Type B pancreatic cell (in vitro differentiated cells): ENCODE measurements at places on chromosomes 5 and 9.

GRCh38 chr9:124860582-124861341, 995 bp downstream of the RPL35 start:
- peaks cover 16% of the 10 kb centered on the region for H3K4me1 ChIP-seq
- H3K4me3 ChIP-seq, result peak overlapping the region; percentile 95
- H3K27ac ChIP-seq, result peak overlapping the region; percentile 98
- no peak for DNase-seq
- H3K27me3 ChIP-seq, result no peaks in the 10 kb centered on the region

DNA sequence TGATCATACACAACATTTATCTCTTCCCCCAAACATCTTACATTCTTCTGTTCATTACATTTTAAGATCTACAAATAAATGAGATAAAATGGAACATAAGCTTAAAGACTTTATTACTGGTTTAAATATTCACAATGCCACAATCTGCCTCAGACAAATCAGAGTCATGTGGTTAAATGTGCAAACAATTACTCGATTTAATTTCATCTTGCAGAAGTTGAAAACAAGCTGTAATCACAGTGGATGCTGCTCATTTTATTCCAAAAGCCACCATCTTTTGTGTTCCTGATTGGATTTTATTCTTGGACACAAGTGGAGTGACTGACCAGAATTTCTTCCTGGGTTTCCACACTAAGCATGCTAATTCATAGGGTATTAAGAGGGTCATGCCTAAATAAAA, 33.2 kb downstream of the SPOCK1 start:
- H3K4me3 ChIP-seq, result no peak overlapping the region
- H3K4me1 ChIP-seq, result no peaks in the 10 kb centered on the region
- no peak for DNase-seq
- H3K27ac ChIP-seq, result no peak overlapping the region

DNA sequence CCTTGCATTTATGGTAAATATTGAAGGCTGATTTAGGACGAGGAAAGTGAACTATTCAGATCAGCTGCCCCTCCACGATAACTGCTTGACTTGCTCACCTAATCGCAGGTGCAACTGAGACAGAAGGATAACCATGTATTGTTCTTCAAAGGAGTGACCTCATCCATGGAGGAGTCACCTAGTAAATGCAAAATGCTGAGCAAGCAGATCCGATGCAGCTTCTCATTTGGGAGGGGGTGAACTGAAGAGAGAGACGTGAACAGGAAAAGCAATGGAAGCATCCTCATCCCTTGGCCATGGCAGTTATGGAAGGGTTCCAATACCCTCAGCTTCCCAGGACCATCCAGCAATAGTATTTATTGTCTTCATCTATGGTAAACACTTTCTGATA, 47.5 kb downstream of the RASGRF2 start:
- H3K36me3 ChIP-seq, result no peaks in the 10 kb centered on the region
- no peak for DNase-seq
- peaks cover 11% of the 10 kb centered on the region for H3K27me3 ChIP-seq

DNA sequence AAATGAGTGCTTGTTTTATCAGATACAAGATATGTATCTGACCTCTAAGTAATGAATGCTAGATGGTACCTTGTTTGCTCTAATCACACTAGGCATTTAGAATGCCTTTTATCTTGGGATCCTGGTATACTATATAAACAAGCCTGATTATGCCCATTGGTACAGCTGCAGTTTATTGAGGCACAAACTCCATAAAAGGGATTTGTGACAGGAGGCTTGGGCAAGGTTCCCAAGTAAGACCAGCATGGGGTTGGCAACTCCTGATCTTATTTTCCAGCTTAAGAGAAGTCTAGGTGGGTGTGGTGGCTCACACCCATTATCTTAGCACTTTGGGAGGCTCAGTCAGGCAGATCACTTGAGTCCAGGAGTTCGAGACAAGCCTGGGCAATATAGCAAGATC, 93.9 kb upstream of the DMRT1 start:
- no peaks in the 10 kb centered on the region for H3K27me3 ChIP-seq
- H3K4me3 ChIP-seq, result no peak overlapping the region
- no peak overlapping the region for H3K27ac ChIP-seq
- H3K36me3 ChIP-seq, result peaks cover 31% of the 10 kb centered on the region
- peaks cover 12% of the 10 kb centered on the region for H3K4me1 ChIP-seq

DNA sequence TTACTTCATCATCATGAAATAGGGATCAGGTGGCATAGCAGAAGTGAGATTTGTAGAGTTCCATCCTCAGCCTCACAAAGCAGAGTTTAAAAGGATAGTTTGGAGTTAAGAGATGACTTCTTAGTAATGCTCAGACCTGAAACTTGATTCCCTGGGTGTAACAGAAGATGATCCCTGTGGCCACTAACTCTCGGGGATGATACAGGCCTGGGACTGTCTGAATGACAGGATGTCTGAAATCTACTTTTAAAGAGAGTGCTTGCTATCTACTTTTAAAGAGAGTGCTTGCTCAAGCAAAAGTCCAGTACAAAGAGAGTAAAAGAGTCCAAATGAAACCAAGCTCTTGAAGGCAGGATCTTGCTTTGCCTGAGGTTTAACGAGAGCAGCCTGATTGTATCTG, 14.6 kb downstream of the ADAMTS16 start:
- no peak overlapping the region for H3K4me3 ChIP-seq
- H3K27me3 ChIP-seq, result no peaks in the 10 kb centered on the region
- no peak overlapping the region for H3K27ac ChIP-seq
- no peak for DNase-seq
- H3K36me3 ChIP-seq, result peaks cover 4% of the 10 kb centered on the region
- H3K4me1 ChIP-seq, result peaks cover 17% of the 10 kb centered on the region

- no peaks in the 10 kb centered on the region for H3K27me3 ChIP-seq
- peak overlapping the region; percentile 66 for H3K4me3 ChIP-seq
- H3K36me3 ChIP-seq, result no peaks in the 10 kb centered on the region
- no peak for DNase-seq
- H3K4me1 ChIP-seq, result peaks cover 15% of the 10 kb centered on the region
Observed at GRCh38 chr5:157860898-157861890, 2.2 kb upstream of the CLINT1 start.

DNA sequence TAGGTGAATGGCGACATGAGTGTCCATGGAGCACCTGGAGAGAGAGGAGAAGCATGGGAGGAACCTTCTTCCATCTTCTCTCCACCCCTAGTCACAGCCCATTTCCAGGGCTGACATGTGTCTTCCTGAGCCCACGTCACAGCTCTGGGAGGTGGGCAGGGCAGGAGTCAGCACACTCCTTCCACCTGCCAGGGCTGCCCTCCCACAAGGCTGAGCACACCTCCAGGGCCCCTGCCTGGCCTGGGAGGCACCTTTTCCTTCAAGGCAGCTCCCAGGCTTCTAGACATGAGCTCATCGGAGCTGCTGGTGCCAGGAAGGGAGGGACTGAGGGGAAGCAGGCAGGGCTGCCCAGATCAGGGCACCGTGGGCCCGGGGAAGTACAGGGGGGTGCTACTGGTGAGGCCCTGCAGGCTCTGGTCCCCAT, 13.6 kb upstream of the SYNPO start:
- no peaks in the 10 kb centered on the region for H3K36me3 ChIP-seq
- no peak overlapping the region for H3K27ac ChIP-seq
- no peak overlapping the region for H3K4me3 ChIP-seq
- H3K4me1 ChIP-seq, result peaks cover 47% of the 10 kb centered on the region

DNA sequence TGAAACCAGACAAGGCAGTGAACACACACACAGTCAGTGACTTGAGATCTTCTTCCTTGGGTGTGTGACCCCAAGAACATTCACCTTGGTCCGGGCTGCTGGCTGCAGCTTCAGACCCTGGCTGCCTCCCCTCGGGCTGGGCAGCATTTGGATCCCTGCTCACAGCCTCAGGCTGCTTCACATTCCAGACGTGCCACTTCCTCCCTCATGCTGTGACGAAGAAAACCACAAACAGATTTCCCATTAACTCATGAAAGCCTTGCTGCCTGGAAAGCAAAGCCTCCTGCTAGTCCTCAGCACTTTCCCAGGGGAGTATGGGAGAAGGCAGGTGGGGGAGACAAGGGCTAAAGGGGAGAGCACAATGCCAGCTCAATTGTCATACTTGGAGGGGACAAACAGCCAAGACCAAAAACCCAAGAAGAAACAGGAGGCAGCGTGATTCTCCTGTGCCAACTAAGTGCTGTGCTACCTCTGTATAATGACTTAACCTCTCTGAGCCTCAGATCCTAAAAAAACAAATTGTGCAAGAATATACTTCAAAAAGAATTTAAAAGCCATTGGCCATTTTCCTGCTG, 594.6 kb upstream of the BRINP1 start:
- no peak overlapping the region for H3K4me3 ChIP-seq
- no peak for DNase-seq
- no peak overlapping the region for H3K27ac ChIP-seq
- H3K27me3 ChIP-seq, result peaks cover 29% of the 10 kb centered on the region

- H3K27ac ChIP-seq, result no peak overlapping the region
- no peaks in the 10 kb centered on the region for H3K4me1 ChIP-seq
- no peak for DNase-seq
- H3K36me3 ChIP-seq, result no peaks in the 10 kb centered on the region
Observed at GRCh38 chr5:76445830-76446229, 42.7 kb downstream of the IQGAP2 start.

GRCh38 chr5:59099270-59099994, 516.6 kb downstream of the RAB3C start:
- peaks cover 15% of the 10 kb centered on the region for H3K36me3 ChIP-seq
- peaks cover 38% of the 10 kb centered on the region for H3K4me1 ChIP-seq
- H3K4me3 ChIP-seq, result no peak overlapping the region
- H3K27ac ChIP-seq, result no peak overlapping the region

GRCh38 chr9:69472101-69472620, 147.1 kb downstream of the ENTREP1 start:
- no peak for DNase-seq
- H3K36me3 ChIP-seq, result no peaks in the 10 kb centered on the region
- H3K4me1 ChIP-seq, result peaks cover 9% of the 10 kb centered on the region
- peaks cover 3% of the 10 kb centered on the region for H3K27me3 ChIP-seq
- no peak overlapping the region for H3K27ac ChIP-seq
- no peak overlapping the region for H3K4me3 ChIP-seq

DNA sequence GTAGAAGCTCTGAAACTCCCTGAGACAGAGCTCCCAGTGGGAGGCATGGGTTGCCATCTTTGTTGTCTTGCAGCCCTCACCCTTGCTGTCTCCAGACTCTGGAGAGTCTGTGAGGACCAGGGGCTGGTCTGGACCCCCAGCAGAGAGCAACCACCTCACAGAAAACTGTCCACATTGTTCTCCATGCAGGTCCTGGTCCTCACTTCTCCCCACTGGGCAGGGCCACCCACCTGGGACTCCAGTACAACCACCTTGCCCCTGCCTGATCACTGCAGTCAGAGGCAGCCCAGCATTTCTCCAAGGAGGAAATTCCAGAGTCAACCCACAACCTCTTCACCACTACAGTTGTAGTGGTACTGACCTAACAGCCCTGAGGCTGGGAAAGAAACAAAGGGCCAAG, 285.6 kb upstream of the RPS23 start:
- no peaks in the 10 kb centered on the region for H3K27me3 ChIP-seq
- H3K36me3 ChIP-seq, result no peaks in the 10 kb centered on the region
- H3K4me3 ChIP-seq, result no peak overlapping the region

DNA sequence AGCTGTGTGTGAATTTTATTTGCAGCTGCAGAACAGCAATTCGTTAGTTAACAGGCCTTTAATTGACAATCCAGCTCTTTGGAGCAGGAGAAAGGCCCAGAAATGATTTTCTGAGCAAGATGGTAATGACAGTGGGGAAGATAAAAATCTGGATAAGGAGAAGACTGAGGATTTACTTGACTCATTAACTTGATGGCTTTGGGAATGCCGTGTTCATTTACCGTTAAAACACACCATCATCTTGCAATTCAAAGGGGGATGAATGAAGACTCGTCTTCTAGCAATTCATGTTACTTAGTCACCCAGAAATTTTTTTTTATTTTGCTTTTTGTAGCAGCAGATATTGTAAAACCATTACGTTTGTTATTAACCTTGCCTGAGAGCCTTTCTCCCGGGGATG, 52.0 kb downstream of the PTTG1 start:
- H3K36me3 ChIP-seq, result no peaks in the 10 kb centered on the region
- H3K27me3 ChIP-seq, result no peaks in the 10 kb centered on the region
- H3K4me3 ChIP-seq, result no peak overlapping the region

GRCh38 chr5:61496446-61496845, 164.4 kb downstream of the ZSWIM6 start:
- peaks cover 21% of the 10 kb centered on the region for H3K36me3 ChIP-seq
- no peaks in the 10 kb centered on the region for H3K27me3 ChIP-seq
- no peak overlapping the region for H3K4me3 ChIP-seq

GRCh38 chr5:27158171-27158570, 119.8 kb upstream of the CDH9 start:
- H3K27ac ChIP-seq, result no peak overlapping the region
- DNase-seq, result no peak
- no peaks in the 10 kb centered on the region for H3K36me3 ChIP-seq
- H3K27me3 ChIP-seq, result no peaks in the 10 kb centered on the region
- no peak overlapping the region for H3K4me3 ChIP-seq

DNA sequence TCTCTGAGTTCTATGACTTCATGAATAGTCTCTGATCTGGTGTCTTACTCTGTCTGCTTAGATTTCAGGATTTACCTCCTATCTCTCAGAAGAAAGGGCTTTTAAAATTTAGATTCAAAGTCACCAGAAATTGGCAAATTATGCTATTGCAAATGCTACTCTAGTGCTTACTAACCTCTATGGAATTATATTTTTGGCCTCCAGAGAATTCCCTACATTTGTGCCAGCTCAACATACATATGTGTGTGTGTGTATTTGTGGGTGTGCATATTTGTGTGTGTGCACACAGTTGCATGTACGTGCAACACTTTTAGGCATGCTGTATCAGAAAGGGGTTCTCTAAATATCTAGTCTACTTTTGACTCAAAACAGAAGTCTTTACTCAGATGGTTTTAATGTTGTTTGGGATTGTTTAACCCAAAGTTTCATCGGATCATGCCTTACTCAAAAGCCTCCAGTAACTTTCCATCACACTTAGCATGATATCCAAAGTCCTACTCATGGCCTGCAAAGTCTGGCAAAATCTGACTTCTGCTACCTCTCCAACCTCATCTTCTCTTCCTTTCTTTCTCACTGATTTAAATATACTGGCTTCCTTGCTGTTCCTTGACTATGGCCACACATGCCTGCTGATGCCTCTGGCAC, 147.6 kb upstream of the NR3C1 start:
- H3K27me3 ChIP-seq, result no peaks in the 10 kb centered on the region
- no peak overlapping the region for H3K4me3 ChIP-seq
- no peaks in the 10 kb centered on the region for H3K4me1 ChIP-seq
- no peak overlapping the region for H3K27ac ChIP-seq
- no peak for DNase-seq

DNA sequence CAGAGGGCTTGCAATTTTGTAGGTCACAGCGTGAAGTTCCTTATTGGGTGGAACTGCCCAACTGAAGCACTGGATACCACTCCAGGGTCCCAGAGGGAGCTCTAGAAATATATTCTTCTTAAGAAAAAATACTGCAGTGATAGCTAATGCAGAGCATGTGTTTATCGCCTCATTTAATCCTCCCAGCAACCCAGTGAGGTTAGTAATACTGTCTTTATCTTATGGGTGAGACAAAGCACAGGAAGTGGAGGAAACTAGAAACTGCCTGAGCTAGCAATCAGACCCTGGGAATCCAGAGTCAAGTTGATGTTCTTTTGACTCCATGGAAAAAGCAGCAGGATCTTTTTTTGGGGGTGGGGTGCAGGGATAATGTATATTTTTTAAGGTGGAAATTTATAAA, 153.3 kb downstream of the PJA2 start:
- peaks cover 13% of the 10 kb centered on the region for H3K27me3 ChIP-seq
- H3K4me3 ChIP-seq, result no peak overlapping the region
- peaks cover 12% of the 10 kb centered on the region for H3K4me1 ChIP-seq
- H3K27ac ChIP-seq, result no peak overlapping the region
- H3K36me3 ChIP-seq, result no peaks in the 10 kb centered on the region
